Glomerular endothelial cell (primary cell): ENCODE measurements at places on chromosomes 1 and 21. TPM values are rescaled to one million over a fixed set of nuclear protein-coding genes. Genes with fewer than 3 reads are reported as not detected.

DNA sequence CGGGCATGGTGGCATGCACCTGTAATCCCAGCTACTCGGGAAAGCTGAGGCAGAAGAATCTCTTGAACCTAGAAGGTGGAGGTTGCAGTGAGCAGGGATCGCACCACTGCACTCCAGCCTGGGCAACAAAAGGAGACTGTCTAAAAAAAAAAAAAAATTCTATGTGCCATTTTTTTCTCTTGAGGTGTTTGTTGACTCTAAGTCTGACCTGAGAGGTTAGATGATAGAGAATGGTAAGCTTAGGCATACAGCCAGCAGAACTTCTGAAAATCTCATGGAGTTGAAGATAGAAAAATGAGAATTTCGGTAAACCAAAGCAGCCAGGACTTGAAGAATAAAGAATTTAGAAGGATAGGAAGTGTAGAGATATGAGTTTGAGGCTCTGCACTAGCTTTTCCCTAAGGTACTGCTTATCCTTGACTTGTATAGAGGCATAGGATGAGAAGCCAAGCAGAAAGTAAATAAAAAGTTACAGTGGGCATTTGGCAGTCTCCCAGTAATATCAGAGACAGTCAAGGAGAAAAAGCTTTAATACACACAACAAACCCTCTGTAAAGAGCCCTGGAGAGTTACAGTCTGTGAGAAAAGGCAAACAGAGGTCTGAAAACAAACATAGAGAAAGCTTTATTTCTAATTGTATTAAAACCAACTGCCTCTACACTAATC, 24.3 kb downstream of the F13B start:
- DNase-seq = no peak

DNA sequence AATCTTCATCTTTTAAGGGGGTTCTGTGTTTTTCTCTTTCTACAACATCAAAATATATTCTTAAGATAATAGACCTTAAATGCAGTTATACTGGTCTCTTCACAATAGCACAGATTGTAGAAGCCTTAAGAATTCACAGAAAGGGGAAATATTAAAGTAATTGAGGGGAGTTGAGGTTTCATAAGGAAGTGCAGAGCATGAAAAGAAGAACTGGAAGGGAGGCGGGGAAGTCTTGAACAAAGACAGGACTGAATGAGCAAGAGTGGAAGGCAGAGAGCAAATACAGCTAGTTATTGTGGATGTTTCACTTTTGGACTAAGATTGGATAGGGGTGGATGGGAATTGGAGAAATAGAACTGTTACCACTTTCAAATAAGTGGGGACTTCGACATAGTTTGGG, 67.7 kb downstream of the PTGER3 start:
- no peak for DNase-seq

Gene ADARB1
- total RNA-seq = 19.7 and 29.8 TPM in 2 replicates

DNA sequence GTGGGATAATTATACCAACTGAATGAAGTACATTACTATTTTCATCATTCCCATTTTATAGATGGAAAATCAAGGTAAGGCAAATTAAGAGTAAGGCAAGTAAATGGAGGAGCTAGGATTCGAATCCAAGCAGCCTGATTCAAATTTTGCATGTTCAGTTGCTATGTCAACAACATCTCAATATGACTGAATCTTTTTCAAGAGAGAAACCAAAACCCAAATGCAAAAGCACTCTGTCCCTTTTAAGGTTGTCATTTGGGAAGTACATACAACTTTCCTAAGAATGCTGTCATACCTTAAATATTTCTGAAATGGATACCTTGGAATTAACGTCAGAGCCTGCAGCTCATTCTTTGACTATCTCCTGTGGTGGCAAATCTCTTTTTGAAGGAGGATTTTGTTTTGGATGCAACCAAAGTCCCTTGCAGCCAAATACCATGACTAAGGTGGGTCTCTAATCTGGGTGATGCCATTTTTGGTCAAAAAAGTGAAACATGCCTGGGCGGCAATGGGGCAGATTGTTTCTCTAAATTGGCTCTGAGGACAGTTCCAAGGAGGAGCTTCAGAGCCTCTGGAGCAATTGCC, 25.4 kb downstream of the ADAMTS1 start:
- DNase-seq = no peak

GRCh38 chr21:37060296-37060695, 12.6 kb downstream of the PIGP start:
- peak; percentile 41 for DNase-seq

- DNase-seq = no peak
These were observed 10.5 kb downstream of the PADI3 start for GRCh38 chr1:17259233-17259873.

DNA sequence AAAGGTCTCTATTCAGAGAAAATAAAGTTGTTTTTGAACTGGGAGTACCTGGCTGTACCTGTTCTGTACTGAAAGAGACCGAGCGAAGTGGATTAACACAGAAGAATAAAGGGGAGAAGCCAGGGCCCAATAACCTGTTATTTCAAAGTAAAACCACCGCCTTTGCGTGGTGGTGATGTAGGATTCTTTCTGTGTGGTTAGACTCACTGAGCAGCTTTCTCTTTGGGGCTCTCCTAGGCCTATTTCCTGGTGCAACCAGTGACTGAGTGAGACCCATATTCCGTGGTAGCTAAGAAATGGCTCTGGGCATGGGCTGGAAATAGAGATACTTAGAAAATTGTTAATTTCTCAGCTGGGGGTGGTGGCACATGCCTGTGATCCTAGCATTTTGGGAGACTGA, 99.9 kb downstream of the XCL2 start:
- no peak for DNase-seq

DNA sequence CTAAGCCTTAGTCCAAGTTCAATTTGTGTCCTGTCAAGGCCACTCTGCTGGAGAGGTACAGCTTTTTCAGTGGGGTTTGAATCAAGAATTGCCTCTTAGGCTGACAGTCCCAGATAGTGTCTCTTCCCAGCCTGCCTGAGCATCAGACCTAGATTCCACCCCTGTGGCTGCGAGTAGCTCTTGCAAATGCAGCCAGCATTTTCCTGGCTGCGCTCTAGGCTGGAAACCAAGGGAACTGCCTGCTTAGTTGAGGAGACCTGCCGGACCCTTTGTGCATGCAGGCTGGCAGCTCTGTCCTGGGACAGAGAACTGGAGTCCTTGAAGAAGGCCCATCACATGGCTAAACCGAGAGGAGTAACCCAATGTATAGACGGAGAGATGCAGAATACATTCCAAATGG, 293.7 kb downstream of the PCP4 start:
- DNase-seq = no peak

Gene AURKAIP1
- total RNA-seq = 145 and 181 TPM in 2 replicates

- peak; percentile 78 for DNase-seq
These were observed 10.9 kb downstream of the ERRFI1 start for GRCh38 chr1:8015036-8015808.

- DNase-seq = no peak
These were observed 150.3 kb downstream of the TNFSF18 start for GRCh38 chr1:172900376-172900997.

GRCh38 chr1:212686069-212686468, 13.6 kb downstream of the BATF3 start:
- DNase-seq = no peak

DNA sequence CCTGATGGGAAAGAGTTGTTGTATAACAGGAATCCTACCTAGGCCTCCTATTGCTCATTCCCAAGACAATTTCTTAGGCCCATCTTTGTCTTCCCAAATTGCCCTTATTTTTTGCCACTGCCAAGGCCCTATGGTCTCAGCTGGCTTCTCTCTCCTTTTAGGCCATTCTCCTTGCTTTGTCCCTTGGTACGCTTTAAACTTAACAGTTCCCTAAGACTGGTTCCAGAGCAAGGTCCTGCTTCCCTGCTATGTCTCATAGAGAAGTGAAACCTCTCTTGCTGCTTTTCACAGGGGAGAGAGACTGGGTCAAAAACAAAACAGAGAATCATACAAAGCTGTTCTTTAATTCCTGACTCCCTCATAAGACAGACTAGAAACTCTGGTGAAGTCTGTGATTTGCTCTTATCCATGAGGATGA, 77.1 kb downstream of the XCL2 start:
- DNase-seq = no peak

Gene MYOM3
- 0.15 and 0.23 TPM in 2 replicates for total RNA-seq

- peak; percentile 16 for DNase-seq
These were observed 69.7 kb upstream of the USP24 start for GRCh38 chr1:55284856-55285255.

Gene NUP210L
- not detected in 2 replicates for total RNA-seq

Gene CD53
- total RNA-seq = not detected in 2 replicates

Gene FMO4
- total RNA-seq = 0.88 and 2.1 TPM in 2 replicates

- no peak for DNase-seq
These were observed 111.6 kb downstream of the CYYR1 start for GRCh38 chr21:26461500-26461899.

- no peak for DNase-seq
These were observed 10.0 kb downstream of the SCNN1D start for GRCh38 chr1:1290238-1290731.
